ENCODE measurements at places on chromosomes 3 and 15.

DNA sequence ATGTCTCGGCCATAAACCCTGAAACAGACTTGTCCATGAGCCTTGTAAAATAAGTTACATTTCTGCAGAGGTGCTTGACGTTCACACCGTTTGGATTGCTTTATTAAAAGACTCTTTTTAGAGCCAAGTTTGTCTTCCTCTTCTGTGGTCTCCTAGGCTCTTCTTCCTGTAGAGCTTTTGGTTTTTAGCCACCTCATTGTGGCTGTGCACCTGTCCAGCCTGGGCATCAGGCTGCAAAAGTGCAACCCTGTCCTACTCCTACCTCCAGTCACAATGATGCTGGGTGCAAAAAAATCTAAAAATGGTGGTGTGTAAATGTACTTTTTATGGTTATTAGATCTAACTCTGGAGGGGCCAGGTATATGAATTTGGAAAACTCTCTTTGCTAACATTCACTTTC lies 2.8 kb upstream of the RIOX2 start:
- no peak for DNase-seq

- DNase-seq, result no peak
Observed at GRCh38 chr15:49134683-49135341, 20.6 kb downstream of the COPS2 start.

- DNase-seq, result no peak
Observed at GRCh38 chr3:152973575-152973974, 138.6 kb downstream of the P2RY1 start.

GRCh38 chr3:129625072-129625874 lies 18.8 kb upstream of the PLXND1 start:
- no peak for DNase-seq

- DNase-seq, result no peak
Observed at GRCh38 chr3:147377412-147378367, 28.7 kb downstream of the ZIC4 start.

Data from NCI-H510A treated with DMSO at 0.1 percent for 48 hours (cell line).